NB4 (cell line): ENCODE measurements at places on chromosomes 2 and 18.
A peak's percentile ranks its signal among the peaks of the same experiment; 100 is the strongest.

GRCh38 chr2:138470941-138471340 is 30.6 kb upstream of the SPOPL start:
- no peak for DNase-seq

DNA sequence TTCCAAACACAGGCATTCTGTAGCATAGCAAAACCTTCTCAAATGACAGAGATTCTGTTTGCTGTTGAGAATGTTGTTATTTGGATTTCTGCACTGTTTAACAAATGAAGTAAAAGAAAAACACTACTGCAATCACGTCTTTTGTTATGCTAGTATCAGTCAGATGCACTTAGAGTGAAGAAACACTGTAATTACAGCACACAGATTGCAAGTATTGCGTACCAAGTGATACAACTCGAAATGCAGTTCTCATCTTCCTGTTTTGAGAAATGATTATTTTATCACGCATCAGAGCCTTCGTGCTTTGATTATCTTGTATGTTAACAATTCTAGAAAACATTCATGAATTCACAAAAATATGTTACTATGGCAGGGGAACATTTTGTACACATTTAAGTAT is 41.8 kb upstream of the KLF11 start:
- peak; percentile 20 for DNase-seq

GRCh38 chr2:67876176-67876575 is 186.6 kb downstream of the C1D start:
- DNase-seq, result no peak

DNA sequence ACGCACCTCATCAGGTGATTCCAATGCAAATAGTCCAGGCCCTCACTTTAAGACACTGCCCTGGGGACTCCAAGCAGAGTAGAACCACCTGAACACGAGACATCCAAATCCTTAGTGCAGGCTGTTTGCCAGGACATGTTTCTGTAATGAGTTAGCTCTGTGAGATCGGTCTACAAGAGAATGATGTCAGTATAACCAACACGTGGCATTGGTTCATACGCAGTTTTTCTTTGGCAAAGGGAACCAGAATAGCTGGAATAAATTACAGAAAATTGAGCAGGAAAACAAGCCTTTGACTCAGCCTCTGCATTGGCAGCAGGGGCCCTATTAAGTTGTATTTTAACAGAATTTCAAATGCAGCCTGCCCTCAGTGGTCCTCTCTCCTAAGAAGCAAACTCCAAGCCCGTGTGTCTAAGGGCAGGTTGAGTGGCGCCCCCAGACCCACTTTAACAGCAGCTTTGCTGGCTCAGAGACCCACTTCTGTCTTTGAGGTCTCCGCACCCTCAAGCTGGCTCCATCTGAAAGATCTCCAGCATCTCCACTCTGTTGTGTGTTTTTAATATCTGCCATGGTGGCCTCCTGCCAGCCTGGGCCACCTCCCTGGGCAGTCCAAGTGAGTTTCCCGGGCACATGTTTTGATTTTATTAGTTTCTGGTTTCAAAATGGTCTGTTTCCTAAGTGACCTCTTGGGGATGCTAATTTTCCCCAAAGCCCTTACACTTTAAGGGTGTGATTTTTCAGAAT is 61.3 kb downstream of the ALPK2 start:
- DNase-seq, result no peak
